Activated CD8-positive, alpha-beta T cell treated with anti-CD3 and anti-CD28 coated beads, Interleukin-2, amount 10 ng/mL, durations not matched to agents 7 days and 5 days (primary cell): ENCODE measurements at places on chromosomes 7 and 10.

- no peak for DNase-seq
Observed at GRCh38 chr7:31096198-31096876, 44.2 kb downstream of the ADCYAP1R1 start.

DNA sequence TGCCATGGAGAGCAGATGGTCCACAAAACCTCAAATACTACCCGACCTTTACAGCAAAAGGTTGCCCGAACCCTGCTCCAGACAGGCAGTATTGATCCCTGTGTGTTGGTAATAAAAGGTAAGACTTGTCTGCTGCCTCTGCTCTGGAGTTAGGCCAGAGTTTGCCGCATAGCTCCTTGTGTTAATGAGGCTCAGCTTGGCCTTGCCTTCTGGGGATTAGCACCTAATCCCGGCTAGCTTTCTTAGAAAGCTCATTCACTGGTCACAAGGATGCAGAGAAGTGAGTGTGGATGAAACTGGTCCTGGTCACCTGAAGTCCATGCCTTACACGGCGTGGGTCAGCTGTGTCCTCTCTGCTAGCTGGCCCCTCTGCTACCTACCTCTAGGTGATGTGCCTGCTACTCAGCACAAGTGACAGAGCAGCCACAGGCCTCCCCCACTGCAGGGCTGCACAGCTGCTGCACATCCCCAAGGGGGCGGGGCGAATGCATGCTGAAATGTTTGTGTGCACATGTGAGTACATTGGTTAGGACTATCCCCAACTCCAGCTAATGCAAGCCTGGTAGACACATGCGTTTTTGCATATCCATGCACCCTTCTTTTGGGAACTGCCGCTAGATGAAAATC, 31.7 kb upstream of the SYPL1 start:
- no peak for DNase-seq

DNA sequence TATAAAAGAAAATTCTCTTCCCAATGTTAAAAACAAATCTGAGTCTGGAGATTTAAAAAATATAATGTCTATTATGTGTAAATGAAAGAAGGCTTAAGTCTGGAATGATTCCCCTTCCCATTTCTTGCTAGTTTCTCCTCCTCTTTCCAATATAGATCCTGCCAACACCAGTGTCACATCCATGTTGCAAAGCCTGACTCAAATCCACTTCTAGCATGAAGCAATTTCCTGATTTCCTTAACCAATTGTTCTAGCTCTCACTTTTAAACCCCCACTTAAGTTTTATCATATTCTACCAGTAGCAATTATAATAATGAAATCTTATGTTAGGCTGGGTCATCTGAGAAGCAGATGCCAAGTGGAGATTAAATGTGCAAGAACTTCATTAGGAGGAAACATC, 100.1 kb upstream of the SEC61G start:
- DNase-seq, result no peak

- DNase-seq, result no peak
Observed at GRCh38 chr10:23253780-23254179, 61.7 kb downstream of the PTF1A start.

DNA sequence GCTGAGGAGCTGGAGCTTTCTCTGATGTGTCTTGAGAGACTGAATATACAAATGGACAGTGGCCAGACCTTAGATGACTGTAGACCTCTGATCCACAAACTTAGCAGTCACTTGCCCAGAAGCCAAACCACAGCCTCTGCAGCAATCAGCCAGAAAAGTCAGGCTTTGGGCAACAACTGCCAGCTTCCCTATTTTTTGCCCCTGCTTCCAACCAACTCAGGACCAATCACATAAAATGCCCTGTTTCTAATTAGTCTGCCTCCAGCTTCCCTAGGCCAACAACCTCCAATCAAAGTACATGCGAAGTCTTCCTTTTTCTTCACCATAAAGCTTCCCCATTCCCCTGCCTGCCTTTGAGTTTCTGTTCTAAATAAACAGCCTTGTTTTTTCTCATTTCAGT, 37.8 kb upstream of the CACUL1 start:
- no peak for DNase-seq

- no peak for DNase-seq
Observed at GRCh38 chr7:20211376-20211775, 5.8 kb downstream of the MACC1 start.

DNA sequence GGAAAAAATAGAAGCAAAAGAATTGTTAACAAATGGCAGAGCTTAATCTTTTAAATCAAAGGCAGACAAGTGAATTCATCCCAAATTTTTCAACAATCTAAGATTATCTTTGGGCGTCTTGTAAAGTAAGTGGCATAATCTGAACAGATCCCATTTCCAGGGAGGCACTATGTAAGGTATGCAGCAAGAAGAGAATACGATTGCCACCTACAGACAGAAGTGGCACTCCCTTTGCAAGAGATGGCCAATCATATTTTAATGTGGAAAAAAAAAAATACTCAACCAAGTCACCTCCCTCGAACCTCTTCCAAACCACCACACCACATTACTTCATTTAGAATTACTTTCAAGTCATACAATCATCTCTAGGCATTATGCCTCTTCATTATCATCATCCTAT, 4.0 kb downstream of the GFRA1 start:
- no peak for DNase-seq

DNA sequence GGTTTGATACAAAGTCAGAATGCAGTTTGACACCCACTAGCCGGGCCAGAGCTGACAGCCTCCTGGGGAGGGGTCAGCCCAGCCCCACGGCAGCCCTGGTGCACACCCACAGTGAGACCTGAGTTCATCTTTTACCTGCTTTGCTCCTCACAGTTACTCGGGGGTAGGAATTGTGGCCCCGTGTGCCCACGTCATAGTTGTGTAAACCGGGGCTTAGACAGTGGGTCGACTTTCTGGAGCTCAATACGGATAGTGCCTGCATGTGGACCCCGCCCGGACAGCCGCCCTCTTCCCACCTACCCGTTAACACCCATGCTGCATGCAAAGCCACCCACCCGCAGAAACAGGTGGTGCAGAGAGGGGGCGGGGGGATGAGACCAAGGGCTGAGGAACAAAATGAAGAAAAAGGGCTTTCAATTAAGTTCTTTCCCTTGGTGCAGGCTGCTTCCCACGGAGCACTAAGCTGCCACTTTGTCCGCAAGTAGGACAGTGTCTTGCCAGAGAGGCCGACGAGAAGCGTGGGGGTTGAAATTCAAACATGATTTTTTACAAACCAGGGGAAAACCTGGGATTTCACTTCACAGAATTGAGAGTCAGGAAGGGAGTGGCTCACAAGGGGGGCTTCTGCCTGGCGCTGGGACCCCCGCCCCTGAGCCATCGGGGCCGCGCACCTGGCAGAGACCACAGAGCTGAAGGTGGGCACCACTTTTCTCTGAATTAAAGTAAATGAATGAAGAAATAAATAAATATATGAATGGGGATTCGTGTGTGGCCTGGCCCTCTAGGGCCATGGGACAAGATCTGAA, 24.6 kb upstream of the FOXL3 start:
- no peak for DNase-seq

DNA sequence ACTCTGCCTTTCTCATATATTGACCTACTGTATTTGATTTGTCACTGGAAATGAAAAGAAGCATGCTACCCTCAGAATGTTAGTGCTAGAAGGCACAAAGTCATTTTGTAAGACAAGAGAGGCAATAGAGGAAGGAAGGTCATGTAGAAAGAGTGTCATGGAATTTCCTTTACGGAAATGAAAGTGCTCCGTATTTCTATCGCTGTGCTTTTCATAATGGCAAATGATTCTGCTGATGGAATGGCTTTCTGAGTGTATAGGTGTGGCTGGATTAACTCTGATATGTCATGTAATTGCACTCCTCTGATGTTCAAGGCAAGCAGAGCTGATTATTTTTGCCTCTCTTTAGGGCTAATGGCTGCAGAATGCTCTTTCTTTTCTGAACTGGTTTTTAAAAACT, 15.5 kb upstream of the STEAP4 start:
- no peak for DNase-seq

DNA sequence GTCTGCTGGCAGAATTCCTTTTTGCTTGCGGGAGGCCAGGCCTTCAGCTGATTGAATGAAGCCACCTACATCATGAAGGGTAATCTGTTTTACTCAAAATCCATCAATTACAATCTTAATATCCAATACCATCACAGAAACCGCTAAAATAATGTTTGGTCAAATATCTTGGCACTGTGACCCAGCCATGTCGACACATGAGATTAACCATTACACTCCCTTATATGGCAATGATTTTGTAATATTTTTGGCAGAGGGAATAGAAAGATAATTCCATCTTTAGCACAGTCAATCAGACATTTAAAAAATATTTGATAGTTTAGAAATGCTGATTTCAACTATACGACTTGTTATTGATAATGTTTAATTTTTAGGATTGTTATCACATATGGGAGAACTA, 36.5 kb upstream of the SLC39A12 start:
- no peak for DNase-seq

- no peak for DNase-seq
Observed at GRCh38 chr7:6208573-6209328, 63.7 kb downstream of the CYTH3 start.
